ENCODE measurements at places on chromosomes 4 and X.

- no peak for DNase-seq
Measured at GRCh38 chr4:159512348-159512747, 409.5 kb downstream of the RAPGEF2 start.

GRCh38 chrX:153519569-153520286 is 2.3 kb downstream of the ATP2B3 start:
- no peak for DNase-seq

DNA sequence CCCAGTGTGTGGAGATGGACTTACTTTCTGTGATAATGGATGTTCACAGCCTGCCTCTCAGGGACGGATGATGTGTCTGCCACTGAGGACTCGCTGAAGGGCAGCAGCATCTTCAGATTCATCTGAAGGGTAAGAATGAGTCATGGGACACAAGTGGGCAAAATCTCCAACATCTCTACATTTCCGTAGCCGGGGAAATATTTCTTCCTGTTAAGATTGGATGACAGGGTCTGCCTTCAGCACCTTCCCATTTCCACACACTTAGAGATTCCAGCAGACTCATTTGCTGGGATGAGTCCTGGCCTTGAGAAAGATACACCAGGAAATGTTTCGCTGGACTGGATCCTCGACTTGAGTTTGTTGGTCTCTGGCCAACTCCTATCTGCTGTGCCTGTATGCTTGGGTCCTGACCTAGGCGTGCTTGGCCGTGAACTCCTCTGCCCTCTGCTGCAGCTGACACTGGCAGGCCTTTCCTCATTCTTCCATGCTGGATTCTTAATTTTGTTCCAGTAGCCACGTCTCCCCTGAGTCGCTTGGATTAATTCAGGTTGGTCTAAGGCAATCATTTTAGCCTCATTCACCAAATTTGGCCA is 46.5 kb upstream of the SOD3 start:
- no peak for DNase-seq

DNA sequence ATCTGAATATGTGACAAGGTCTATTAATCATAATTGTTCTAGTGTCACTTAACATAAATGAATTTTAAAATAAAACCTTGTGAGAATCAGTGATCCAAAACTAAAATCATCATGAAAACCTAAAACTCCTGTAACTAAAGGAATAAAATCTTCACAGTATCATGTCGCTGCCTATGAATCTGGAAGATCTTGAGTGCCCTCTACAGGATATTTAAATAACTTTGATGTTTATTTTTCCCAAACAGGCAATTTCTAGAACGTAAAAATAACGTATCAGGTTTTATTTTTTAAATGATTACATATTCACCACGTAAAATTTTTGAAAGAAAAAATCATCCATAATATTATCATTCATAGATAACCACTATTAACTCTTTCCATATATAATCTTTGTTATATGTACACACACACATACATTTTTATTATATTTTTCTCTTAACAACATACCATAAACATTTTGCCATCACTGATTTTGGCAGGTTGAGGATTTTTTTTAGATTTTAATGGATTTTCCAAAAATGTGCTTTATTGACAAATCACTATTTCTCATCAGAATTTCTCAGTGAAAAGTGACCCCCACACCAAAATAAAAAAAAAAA is 79.6 kb downstream of the COMMD8 start:
- DNase-seq: peak; percentile 37

DNA sequence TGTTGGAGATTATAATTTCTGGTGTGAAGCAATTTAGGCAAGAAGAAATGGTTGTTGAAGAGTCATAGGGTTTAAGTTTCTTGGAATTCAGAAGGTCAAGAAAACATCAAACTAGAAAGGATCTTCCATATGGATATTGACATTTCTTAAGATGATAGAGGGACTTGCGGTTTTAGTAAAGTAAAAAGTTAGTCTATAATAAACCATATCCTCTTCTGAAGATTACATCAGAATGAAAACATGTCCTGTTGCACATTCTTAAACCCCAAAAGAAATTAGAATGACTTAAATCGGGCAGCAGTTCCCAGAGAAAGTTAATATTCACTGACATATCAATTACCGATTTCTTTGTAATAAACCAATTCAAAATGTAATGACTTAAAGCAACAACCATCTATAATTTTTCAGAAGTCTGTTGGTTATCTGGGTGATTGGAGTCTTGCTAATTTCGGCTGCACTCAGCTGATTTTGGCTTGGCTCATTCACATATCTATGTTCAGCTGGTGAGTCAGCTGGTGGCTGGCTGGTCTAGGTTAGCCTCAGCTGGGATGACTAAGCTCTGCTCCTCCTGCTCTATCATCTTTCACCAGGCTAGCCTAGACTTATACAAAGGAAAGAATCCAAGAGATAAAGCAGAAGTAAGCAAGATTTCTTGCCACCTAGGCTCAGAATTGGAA is 24.4 kb upstream of the DYNLT3 start:
- no peak for DNase-seq

GRCh38 chr4:6369035-6369434 is 99.4 kb downstream of the WFS1 start:
- no peak for DNase-seq

DNA sequence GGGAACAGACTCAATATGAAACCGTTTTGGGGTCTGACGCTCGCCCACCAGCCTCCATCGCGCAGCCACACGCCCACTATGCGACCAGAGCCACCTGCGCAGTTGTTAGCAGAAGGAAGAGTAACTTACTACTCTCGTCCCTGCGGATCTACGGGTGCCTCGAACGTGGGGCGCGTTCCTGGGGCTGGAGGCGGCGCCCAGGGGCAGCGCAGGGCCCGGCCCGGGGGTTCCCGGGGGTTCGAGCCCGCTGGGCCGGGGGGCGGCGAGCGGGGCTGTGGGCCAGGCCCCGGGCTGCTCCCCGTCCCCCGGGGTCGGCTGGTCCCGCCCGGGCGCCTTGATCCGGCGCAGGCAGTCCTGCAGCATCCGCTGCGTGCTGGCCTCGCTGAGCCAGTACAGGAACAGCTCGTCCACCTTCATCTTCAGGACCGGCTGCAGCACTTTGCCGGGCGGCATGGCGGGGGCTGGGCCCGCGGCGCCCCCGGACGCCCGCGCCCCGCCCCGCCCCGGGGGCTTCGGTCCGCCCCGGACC is 404 bp downstream of the PPP2R3B start:
- DNase-seq: no peak

DNA sequence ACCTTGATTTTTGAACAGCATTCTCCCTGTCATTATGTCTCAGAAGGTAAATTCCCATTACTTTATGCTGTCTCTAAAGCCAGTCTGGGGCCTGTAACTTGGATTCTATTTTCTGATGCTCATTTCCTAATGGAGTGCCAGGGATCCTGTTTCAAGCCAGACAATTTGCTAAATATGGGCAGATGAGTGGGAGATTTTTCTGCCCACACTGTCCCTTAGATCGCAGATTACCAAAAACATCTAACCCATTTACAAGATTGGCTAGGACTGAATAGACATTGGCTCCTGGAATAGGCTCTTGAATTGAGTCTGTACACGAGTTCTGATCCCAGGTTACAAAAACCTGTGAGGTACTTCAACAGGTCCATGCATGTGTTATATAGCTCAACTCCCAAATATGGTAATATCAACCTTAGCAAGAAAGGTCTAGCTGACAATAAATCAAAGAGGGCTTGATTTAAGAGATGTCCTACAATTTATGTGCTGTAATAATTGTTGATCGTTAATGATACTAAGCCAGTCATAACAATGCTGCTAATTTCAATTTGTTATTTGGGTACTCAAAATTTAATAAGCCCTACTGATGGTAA is 5.7 kb downstream of the GPC3 start:
- DNase-seq: peak; percentile 95

DNA sequence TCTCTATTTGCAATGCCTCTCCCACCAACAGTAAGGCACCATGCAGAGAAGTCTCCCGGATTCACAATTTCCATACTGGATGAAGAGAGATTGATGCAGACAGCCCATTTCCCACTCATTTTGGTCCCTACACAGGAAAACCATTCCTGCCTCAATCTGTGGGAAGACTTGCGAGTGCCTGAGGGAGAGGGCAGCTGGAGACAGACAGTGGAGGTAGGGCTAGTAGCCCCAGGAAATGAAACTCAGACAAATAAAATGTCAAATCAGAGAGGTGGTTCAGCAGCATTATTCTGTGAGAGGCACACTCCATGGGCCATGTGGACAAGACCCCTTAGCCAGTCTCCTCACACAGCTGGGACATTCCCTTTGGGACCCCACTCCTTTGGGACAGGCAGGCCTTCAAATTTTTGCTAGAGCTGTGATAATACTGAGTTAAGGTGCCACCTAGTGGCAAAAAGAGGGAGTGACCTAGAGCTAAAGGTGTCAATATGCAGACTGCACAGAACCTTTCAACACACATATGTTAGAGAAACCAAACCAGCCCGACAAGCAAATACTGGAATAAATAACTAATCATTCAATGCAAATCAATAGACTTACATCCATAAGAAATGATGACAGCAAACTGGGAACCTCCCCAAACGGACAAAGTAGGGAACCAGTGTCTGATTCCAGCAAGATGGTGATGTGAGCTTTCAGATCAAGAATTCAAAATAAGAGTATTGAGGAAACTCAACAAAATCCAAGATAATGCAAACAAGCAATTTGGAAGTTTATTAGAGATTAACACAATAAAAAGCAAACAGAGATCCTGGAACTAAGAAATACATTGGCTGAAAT is 1865.3 kb upstream of the AGA start:
- no peak for DNase-seq

GRCh38 chrX:15344106-15344505 is 8.8 kb upstream of the PIGA start:
- no peak for DNase-seq

DNA sequence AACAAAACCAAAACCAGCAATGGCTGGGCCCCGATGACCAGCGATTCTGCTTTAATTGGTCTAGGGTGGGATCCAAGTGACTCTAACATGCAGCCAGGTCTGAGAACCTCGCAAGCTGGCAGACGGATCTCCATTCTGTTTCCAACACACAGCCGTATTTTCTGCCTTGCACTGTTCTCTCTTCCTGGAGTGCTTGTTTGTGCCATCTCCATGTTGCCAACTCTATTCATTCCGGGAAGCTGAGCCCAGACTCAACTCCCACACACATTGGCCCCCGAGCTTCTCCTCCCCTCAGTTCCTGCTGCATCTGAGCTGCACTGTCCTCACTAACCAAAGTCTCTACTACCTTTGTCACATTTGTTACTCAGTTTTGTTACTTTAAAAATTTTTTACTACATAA is 35.6 kb downstream of the GEMIN8 start:
- DNase-seq: no peak

GRCh38 chr4:167868163-167868562 is 224.2 kb upstream of the ANXA10 start:
- no peak for DNase-seq

DNA sequence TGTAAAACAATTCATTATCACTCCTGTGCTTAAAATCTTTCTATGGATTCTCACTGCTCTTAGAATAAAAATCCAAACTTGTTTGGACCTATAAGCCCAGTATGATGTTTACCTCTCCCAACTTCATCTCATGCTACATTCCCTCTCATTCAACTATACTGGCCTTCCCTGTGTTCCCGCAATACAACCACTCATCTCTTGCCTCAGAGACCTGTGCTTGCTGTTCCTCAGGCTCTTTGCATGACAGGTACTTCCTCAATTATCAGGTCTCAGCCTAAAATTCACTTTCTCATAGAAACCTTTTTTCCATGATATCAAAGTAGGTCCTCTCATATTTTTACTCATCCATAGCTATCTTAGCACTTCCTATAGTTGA is 71.7 kb downstream of the ENOX2 start:
- no peak for DNase-seq

DNA sequence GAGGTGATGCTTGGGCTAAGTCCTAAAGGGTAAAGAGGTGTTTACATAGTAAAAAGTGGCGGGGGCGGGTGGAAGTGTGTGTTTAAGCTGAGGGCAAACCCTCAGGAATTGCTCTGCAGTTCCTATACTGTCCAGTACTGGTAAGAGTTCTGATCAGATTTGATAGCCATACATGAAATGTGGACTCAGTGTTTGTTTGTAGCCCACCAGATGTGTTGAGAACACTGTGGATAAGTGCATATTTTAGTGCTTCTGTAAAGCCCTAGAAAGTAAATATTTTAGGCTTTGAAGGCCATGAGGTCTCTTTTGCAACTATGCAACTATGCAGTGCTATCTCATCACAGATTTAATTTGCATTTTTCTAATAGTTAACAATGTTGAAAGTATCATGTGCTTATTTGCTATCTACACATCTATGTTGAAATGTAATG is 80.7 kb upstream of the EOLA2 start:
- no peak for DNase-seq

DNA sequence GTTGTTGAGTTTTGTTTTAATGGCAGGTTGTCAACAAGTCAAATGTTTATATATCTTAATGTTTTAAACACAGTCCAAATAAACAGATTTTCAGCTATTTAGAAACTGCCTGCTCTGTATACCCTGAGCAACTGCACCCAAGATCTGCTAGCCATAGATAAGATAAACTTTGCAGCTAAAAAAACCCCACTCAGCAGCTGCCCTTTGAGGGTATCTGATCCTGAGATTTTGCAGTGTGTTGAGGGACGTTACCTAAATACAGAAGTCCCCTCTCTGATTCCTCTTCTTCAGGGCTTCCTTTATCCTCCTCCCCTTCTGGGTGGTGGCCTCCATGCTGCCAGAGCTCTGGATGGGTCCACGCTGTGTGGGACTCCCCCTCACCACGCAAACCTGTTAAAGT is 11.0 kb upstream of the FGG start:
- no peak for DNase-seq

DNA sequence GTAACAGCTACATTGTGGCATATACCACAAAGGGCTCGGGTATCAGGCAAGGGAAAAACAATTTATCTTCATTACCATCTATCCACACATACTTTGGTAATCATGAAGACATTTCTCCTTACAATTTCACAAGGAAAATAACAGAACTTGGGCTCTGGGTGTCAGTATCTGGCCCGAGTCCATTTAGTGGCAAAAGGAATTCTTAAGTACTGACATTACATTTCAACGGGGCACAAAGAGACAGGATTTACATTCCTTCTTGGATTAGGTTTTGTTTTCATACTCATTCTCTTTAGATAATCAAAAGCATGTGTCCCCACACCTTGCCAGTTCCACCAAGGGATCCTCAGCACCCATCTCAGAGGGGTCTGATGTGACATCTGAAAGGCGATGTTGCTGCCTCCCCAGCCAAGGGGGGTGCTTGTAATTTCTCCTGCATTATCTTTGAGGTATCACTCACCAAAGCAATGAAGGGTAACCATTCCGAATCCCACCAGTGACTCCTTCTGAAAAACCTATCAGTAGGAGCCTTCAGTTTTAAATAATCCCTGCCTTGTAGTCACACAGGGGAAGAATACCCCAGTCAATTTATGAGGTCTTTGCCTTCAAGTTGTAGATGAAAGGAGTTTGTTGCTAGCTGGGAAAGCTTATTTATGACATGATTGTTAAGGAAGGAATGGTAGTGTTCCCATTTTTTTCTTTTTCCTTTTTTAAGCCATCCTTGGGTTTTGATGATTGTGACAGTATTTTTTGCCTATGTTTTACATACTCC is 118.6 kb downstream of the PALLD start:
- no peak for DNase-seq

DNA sequence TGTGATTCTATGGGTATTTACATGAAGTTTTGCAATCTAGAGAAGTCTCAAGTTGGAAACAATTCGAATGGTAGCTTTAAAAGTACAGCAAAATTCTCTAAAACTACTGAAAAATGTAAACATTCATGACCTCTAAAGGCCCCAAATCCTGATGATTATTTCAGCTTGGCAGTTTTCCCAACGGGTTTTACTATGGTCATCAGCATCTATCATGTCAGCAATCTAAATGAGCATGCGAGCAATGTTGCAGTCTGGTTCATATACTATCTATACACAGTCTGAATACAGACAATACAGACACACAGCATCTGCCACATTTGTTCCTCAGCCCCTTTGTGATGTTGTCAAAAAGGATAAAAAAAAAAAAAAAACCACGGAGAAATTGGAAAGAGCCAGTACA is 790.3 kb upstream of the HTR2C start:
- no peak for DNase-seq
